Activated CD4-positive, alpha-beta T cell treated with anti-CD3 and anti-CD28 coated beads for 48 hours (primary cell): ENCODE measurements at places on chromosomes 1 and 21.
A peak's percentile ranks its signal among the peaks of the same experiment; 100 is the strongest.

DNA sequence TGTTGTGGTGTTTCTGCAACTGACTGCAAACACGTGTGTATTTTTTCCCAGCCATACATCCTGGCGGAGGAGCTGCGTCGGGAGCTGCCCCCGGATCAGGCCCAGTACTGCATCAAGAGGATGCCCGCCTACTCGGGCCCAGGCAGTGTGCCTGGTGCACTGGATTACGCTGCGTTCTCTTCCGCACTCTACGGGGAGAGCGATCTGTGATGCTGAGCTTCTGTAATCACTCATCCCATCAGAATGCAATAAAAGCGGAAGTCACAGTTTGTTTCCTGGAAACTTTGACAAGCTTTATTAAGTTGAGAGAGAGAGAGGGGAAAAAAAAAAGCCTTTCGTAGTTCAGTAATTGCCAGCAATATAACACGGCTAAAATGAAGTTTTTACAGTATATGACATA lies 32.7 kb upstream of the MTR start:
- no peak for DNase-seq

DNA sequence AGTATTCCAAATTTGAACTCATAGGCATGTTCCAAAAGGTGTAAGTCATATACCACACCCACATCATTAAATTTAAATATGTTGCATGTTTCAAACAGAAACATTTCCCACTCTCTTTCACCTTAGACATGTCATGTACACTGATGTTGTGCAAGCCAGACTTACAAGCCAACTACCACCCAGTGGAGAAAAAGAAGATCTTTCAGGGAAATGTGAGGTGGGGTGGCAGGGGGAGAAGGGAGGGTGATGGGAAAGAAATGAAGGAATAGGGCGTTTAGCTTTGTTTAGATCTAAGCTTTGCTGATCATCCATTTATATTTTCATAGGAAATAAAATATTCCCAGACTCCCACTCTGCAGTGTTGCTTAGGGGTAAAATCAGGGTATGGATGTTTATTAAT lies 1.6 kb downstream of the NEGR1 start:
- DNase-seq: no peak

- DNase-seq: no peak
Observed at GRCh38 chr1:207838156-207839082, 72.5 kb downstream of the CD34 start.

GRCh38 chr1:161258439-161259344 lies at the start of gene PCP4L1:
TSS of gene PCP4L1 (plus strand) at chr1:161258745. CDS start at chr1:161258975, 230 bp downstream.
- peak; percentile 54 for DNase-seq

DNA sequence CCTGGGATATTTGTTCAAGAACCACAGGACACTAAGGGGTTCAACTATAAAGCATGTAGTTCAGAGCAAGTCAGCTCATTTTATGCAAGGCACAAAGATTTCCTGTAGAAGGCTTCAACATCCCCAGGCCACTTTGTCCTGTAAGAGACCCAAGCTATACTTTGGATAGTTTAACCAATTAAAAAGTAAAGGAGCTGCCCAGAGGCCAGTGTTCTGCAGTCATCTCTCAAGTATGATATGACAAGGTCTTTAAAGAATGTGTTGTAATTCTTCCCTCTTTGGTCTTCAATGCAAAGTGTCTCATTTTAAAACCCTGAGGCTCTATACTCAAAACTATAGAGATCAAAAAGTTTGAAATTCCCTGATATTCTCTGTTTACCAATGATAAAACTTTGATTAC lies 34.1 kb downstream of the KRTAP20-3 start:
- DNase-seq: no peak

GRCh38 chr1:5404412-5405203 lies 587.6 kb downstream of the NPHP4 start:
- DNase-seq: no peak

DNA sequence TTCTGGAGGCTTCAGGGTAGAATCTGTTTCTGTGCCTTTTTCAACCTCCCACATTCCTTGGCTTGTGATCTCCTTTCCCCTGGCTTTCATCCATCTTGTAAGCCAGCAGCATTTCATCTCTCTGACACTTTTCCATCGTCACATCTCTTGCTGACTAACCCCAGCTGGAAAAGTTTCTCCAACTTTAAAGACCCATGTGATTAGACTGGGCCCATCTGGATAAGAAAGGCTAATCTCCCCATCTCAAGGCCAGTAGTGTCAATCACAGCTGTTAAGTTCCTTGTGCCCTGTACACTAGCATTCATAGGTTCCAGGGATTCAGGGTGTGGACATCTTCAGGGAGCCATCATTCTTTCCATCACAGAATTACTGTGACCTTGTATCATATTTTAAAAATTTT lies 452.1 kb downstream of the TTLL7 start:
- no peak for DNase-seq

DNA sequence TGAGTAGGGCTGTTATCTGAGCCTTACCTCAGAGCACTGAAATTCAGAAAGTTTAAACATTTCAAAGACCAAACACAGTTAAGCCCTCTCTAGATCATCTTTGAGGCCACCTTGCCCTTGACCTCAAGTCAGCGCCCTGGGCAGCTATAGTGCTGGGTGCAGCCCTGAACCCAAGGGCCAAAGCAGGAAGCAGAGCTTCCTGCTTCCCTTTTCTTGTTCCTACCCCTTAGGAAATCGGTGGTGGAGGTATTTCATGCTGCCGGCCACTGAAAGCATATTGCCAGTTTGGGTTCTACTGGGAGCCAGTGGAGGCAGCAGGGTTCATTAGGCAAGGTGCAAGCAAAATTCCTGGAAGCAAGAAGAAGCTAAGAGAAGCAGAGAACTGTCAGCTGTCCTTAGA lies 26.1 kb downstream of the CD244 start:
- no peak for DNase-seq

DNA sequence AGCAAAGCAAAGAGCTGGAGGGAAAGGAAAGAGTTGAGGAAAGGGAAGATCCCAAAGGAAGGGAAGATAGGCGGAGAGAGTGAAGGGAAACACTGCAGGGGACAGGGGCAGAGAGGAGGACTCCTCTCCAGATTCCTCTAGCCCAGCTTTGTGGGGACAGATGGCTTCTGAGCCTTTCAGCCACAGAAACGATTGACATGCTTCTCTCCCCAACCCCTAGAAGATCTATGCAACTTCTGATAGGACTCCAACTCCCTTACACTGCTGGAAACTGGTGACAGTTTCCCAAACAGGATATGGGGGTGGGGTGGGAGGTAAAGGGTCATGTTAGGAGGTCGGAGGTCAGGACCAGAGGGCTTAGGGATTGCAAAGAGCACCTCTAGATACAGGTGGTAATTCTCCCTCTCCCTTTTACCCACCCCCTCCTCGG lies 6.5 kb downstream of the MEX3A start:
- no peak for DNase-seq

GRCh38 chr21:39082656-39083376 lies 100.4 kb downstream of the PSMG1 start:
- DNase-seq: no peak

DNA sequence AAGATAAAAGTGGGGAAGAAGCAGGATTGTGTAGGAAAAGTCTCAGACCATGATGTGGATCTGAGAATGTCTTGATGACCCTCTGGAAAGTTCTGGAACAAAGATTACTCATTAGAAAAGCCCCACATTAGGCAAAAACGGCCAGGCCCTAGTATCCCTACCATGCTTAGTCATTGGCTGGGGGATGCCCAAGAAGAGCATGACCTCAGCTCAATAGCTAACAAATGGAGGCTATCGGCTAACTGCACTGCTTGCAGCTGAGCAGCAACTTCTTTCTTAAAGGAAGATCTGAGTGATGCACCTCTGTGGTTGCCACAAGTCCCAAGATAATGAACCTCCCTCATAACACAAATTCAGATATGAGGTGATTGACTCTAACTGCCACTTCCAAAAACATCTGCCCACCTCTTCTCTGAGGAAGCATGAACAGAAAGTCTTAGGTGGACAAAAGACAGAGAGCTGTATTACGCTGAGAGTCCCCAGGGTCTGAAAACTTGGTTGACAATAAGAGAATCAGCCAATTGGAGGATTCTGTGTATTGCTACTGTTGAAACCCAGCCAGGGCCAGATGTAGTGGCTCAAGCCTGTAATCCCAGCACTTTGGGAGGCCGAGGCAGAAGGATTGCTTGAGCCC lies 64.6 kb upstream of the AK4 start:
- DNase-seq: no peak

DNA sequence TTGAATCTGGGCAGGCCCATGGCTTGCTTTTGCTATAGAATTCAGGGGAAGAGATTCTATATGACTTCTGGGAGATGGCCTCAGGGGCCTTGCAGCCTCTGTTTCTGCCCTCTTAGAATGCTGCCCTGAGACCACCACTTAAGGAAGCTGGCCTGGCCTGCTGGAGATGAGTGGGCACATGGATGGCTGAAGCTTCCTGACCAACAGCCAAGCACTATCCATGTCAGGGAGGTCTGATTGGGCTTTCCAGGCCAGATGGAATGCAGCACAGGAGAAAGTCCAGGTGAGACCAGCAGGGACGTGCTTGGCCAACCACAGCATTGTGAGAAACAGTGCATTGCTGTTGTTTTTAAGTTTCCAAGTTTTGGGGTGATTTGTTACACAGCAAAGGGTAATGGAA lies 308.1 kb downstream of the PTPRU start:
- no peak for DNase-seq

DNA sequence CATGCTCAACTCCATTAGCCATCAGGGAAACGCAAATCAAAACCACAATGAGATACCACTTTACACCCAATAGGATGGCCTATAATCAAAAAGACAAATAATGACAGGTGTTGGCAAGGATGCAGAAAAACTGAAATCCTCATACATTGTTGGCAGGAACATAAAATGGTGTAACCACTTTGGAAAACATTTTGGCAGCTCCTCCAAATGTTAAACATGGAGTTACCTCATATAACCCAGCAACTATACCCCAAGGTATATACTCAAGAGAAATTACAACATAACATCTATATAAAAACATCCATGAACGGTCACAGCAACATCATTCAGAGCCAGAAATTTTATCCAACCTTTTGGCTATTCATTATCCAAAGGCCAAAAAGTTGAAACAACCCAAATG lies 11.6 kb downstream of the EIF4G3 start:
- no peak for DNase-seq

GRCh38 chr1:164660775-164661174 lies 101.8 kb downstream of the PBX1 start:
- DNase-seq: no peak

- no peak for DNase-seq
Observed at GRCh38 chr1:185850366-185850765, 116.2 kb downstream of the HMCN1 start.

- DNase-seq: no peak
Observed at GRCh38 chr21:26565111-26565510, 8.0 kb downstream of the CYYR1 start.

- no peak for DNase-seq
Observed at GRCh38 chr1:175385316-175385715, 192.7 kb upstream of the KIAA0040 start.

GRCh38 chr1:203473781-203474305 lies 1.8 kb upstream of the PRELP start:
- no peak for DNase-seq

DNA sequence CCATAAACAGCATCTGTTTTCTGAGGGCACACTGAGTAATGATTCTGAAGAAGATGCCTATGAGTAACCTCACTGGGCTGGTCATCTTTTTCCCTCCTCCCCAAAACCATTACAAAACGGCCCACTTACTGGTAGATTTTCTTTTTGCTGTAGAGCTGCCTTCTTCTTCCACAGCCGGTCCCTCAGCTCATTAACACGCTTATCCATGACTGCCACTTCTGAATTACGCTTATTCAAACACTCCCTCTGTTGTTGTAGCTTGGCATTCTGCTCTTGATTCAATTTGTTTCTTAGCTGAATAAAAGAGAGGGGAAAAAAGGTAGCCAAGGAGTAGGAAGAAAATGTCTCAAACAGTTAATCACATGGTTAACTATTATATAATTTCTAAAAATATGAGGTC lies 43.1 kb downstream of the TP53BP2 start:
- no peak for DNase-seq

DNA sequence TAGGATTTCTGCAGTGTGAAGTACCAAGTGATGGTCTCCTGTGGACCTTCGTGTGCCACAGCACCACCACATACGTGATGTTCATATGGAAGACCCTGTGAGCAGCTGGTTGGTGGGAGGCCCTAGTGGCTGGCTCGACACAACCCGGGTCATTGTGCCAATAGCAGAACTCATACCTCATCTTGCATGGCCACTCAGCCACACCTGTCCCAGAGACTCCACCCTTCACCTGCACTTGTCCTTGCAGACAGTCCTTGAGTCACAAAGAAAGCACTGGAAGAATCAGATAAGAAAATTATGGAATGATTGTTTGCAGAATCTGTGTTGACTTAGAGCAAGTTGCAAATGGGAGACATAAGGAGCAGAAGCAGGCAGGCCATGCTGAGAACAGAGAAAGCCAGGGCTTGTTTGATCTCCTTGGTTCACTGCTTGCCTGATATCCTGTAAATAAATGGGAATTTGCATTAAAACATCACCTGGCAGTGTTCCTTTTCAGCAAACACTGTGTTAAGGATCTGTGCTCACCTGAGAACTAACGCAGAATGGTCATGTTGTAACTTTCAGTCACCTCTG lies 307.7 kb downstream of the SIPA1L2 start:
- no peak for DNase-seq

GRCh38 chr1:244353551-244354091 lies 98.1 kb downstream of the ADSS2 start:
- DNase-seq: peak; percentile 22

GRCh38 chr1:46558141-46558963 lies 6.9 kb upstream of the KNCN start:
- no peak for DNase-seq

GRCh38 chr1:240611228-240611618 lies 732 bp downstream of the GREM2 start:
- DNase-seq: no peak

DNA sequence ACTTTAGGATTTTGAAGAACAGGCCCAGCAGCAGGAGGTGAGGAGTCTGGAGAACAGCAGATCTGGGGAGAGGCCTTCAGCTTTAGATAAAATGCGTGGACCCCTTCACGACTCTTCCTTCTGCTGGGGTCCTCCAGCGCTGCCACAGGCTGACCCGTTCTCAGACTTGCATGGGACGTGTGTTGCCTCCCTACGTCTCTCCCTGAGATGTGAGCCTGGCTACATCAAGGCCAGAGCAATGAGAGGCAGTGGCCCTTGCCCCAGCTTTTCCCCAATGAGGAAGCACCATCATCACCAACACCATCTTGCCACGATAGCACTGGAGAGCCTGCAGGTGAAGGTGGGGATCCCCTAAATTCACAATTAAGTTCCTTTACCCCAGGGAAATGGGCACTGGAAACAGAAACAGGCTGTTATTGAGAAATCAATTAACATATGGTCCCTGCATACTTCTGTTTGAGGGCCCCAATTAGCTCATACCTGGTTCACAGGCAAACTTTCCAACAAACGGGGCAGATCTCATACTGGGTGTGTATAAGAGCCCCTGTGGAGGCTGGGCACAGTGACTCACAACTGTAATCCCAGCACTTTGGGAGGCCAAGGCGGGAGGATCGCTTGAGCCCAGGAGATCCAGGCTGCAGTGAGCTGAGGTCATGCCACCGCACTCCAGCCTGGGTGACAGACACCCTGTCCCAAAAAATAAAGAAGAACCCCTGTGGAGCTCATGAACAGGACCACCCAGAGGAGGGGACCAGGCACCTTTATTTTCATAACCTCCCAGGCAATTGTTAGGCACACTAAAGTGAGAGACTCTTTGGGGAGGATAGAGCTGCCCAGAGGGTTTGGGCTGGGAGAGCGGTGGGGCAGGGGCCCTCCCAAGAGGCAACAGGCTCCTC lies 12.1 kb upstream of the ADAMTSL4 start:
- DNase-seq: no peak

- DNase-seq: no peak
Observed at GRCh38 chr1:8649027-8649426, 168.4 kb downstream of the RERE start.
